ENCODE measurements at places on chromosomes 2 and 18.

- no peak for DNase-seq
Observed at GRCh38 chr2:32611771-32612170, 16.1 kb upstream of the TTC27 start.

- no peak for DNase-seq
Observed at GRCh38 chr2:239087046-239087710, 239.3 kb downstream of the TWIST2 start.

DNA sequence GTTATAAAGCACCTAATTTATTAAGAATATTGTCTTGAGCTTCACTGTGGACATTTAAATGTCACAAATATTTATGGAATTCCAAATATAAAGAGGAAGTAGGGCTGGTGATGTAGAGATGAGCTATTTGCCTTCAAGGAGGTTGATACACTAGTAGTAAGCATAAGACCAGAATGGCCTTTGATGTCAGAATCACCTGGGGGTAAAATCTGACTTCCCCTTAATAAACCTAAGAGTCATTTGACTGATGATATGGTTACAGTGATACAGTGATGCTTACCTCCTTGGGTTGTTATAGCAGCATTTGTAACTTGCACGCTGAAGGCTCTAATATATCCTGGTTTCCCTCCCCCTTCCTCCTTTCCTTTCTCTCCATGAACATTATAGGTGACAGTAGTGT is 143.7 kb downstream of the CERS6 start:
- DNase-seq = no peak

DNA sequence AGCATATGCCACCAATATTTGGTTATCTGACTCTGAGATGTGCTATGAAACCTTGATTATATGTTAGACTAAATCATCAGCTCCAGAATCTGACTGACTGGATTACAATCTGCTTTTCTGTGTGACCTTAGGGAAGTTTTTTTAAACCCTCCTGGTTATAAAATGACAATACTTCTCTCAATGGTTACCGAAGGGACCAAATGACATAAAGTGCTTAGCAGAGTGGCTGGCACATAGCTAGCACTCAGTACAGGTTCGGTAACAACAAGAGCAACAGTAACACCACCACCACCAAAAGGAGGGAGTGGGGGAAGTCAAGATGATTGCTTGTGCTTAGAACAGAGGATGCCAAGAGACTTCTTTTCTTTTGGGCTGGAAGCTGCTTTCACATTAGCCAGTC is 306.2 kb downstream of the PTPRM start:
- no peak for DNase-seq

Measured in HAP-1 (cell line).